Cardiac ventricle fibroblast (primary cell): ENCODE measurements at places on chromosomes 4 and X. TPM values are rescaled to one million over a fixed set of nuclear protein-coding genes. Genes with fewer than 3 reads are reported as not detected.

The NPY5R gene
- not detected in 2 replicates for total RNA-seq

The POLN gene
- 2.5 and 3.1 TPM in 2 replicates for total RNA-seq

The BST1 gene
- 4.9 and 9.5 TPM in 2 replicates for total RNA-seq

The RBM46 gene
- 0.20 TPM in 1 of 2 replicates, not detected in the other for total RNA-seq

The TCEAL7 gene
- 6.4 and 8.0 TPM in 2 replicates for total RNA-seq

The SPANXB1 gene
- total RNA-seq: not detected in 2 replicates

The CENPVL1 gene
- total RNA-seq: not detected in 2 replicates

The HELT gene
- total RNA-seq: not detected in 2 replicates

The RS1 gene
- not detected in 2 replicates for total RNA-seq

The MED12 gene
- total RNA-seq: 24.5 and 27.3 TPM in 2 replicates

The MXRA5 gene
- 2.6 TPM in 2 replicates for total RNA-seq

The KCNIP4 gene
- not detected in 2 replicates for total RNA-seq

The PSAPL1 gene
- under 0.01 TPM in 1 of 2 replicates, not detected in the other for total RNA-seq
